Heart left ventricle (tissue), 16 donors: ENCODE measurements at places on chromosomes 2 and 18. TPM values are rescaled to one million over a fixed set of nuclear protein-coding genes. Genes with fewer than 3 reads are reported as not detected.

CRYGC gene
- not detected for polyA plus RNA-seq

GREB1L gene
- polyA plus RNA-seq = 5.2 TPM

NT5C1B gene
- polyA plus RNA-seq = not detected

NT5DC4 gene
- polyA plus RNA-seq = not detected

SIX3 gene
- polyA plus RNA-seq = not detected

XIRP2 gene
- polyA plus RNA-seq = 251 TPM

KIAA2012 gene
- polyA plus RNA-seq = not detected

GCG gene
- not detected for polyA plus RNA-seq

GALNT5 gene
- polyA plus RNA-seq = 0.04 TPM

ACVR1 gene
- 26.3 TPM for polyA plus RNA-seq

VIL1 gene
- 0.07 TPM for polyA plus RNA-seq

DSC3 gene
- polyA plus RNA-seq = 0.04 TPM

TMEM163 gene
- polyA plus RNA-seq = 0.42 TPM

NPHP1 gene
- 5.5 TPM for polyA plus RNA-seq

TXNDC2 gene
- not detected for polyA plus RNA-seq

CUL3 gene
- 81.3 TPM for polyA plus RNA-seq
